ENCODE measurements at places on chromosomes 1 and 21.

DNA sequence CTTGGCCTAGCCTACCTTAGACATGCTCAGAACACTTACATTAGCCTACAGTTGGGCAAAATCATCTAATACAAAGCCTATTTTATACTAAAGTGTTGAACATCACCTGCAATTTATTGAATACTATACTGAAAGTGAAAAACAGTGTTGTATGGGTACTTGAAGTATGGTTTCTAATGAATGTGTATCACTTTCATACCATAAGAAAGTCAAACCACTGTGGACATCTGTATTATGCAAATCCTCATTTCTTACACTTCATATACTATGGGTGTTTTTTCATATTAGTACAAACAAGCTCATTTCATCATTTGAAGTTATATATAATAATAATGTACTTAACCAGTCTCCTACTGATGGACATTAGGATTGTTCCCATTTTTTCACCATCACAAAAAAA, 41.2 kb downstream of the TDRD5 start:
- DNase-seq, result no peak

DNA sequence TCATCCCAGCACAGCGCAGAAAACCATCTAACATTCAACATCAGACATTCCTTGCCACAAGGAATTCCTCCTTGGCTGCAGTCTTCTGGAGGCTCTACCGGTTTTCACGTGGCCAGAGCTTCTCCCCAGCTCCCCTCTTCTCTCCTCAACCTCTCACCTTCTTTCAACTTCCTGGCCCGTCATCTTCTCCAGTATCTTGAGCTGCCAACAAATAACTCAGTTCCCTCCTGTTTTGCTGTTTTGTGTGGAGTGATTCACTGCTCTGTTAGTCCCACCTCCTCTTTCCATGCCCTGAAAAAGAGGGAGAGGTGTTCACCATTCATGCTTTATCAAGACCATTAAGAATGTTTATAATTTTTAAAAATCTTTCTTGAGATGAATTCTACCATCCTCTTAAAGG, 32.6 kb downstream of the PIGM start:
- no peak for DNase-seq

GRCh38 chr1:162405800-162406199, 6.1 kb downstream of the SH2D1B start:
- no peak for DNase-seq

DNA sequence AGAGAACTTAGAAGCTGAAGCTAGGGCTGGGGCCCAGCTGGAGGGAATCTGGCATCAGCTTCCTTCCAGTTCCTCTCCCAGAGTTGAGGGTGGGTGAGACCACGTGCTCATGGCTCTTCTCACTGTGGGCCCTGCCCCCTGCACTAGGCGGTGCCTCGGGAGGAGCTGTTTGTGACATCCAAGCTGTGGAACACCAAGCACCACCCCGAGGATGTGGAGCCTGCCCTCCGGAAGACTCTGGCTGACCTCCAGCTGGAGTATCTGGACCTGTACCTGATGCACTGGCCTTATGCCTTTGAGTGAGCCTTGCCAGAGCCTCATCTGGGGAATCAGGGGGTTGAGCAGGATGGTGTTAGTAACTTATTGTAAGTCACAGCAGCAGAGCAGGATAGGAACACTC, 16.1 kb downstream of the AKR1A1 start:
- no peak for DNase-seq

DNA sequence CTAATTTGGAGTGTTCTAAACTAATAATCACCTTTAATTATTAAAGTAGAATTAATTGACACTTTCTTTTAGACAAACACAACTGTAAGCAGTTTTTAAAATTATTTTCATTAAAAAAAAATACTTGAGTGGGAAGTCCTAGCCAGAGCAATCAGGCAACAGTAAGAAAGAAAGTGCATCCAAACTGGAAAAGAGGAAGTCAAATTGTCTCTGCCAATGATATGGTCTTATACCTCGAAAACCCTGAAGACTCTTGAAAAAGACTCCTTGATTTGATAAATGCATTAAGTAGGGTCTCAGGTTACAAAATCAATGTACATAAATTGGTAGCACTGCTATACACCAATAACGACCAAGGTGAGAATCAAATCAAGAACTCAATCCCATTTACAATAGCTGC, 83.0 kb upstream of the GADD45A start:
- no peak for DNase-seq

DNA sequence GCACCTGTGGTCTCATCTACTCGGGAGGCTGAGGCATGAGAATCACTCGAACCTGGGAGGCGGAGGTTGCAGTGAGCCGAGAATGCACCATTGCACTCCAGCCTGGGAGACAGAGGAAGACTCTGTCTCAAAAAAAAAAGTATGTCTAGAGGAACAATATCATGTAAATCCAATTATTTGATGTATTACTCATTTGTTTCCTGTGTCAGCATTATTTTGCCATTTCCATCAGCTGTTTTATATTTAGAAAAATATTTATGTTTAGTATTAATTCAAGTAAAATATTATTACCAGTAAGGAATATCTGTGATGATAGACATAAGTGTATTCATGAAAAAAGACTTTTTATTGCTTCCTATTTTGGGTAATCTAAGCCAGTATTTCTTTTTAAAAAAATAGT, 13.0 kb downstream of the TDRKH start:
- DNase-seq, result no peak

- no peak for DNase-seq
These were observed 6.6 kb downstream of the HEYL start for GRCh38 chr1:39632682-39633417.

- no peak for DNase-seq
These were observed 126.8 kb upstream of the ZNF644 start for GRCh38 chr1:91148641-91149069.

DNA sequence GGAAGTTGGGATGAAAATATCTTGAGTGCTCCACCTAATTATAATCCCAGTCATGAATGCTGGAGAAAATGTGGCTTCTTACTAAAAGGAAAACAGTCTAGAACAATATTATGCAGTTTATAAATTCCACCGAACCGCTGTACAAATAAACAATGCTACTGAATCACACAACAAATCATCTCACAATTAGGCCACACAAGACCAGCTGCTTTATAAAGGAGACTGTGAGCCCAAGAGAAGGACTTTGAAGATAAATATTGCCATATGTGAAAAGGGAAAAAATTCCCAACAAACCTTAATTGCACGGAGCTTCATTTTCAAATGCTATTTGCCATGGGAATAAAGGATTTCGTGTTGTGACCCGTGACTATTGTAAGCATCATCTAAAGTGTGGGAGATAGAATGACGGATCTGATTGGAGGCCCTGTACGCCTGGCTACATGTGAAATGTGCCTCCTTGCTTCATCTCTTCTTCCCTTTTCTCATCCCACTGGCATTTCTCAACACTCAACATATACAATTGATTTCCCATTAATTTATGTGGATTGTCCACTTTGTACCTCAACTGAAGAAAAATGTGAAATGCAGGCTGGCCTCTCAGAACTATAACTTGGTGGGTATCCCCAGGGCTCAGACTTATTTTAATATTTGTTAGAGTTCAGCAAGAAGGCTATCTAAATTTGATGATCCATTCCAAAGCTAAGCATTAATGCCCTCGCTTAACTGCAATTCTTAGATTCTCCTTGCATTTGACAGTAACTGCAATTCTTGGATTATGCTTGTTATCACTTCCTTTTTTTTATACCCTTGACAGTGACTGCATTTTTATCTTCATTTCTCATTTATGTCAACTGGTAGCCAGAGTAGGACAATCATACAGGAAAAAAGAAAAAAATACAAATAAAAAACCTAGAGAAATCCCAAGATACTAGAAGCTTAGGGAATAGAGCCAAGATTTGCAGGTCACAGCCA, 122.3 kb downstream of the TGFB2 start:
- no peak for DNase-seq
